Caco-2 (cell line): ENCODE measurements at places on chromosomes 6 and 20.

DNA sequence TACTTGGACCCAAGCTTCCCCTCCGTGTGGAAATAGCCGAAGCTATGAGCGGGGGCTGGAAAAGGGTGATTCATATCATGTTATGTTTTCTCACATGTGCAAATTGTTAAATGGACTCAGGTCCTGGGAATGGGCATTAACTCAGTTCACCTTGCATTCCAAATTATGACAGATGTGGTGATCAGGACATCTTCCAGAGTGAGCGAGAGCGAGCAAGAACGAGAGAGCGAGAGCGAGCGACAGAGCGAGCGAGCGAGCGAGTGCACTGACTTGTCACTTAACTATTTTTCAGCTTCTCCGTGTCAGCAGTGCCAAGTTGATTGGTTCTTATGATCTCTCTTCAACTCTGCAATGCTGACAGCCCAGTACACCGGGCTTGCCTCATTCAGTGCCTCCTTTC, 437.4 kb upstream of the NRSN1 start:
- DNase-seq: no peak

DNA sequence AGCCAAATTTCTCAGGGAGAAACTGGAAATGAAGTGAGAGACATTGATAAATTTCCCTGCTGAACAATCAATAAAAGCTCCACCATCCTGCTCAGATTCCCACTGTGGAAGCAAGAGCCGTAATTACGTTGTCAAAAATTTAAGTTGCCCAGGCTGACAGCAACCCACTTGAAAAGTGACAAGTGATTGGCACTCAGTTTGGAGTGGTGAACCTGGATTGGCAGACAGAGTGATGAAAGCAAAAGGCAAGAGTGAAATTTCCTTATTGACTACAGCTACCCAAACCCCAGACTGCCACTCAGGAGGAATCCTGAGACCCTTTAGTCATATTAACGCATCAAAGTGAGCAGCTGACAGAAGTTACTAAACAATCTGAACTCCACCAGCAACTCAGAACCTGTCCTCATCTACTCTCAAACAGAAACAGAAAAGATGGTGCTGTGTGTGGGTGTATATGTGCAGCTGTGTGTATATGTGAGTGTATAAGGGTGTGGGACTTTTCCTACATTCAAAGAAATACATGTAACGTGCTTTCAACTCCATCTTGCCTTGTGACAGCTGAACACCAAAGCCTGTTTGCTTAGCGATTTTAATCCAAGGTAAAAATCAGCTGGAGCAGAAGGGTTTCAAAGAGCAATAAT, 157.4 kb downstream of the PKHD1 start:
- no peak for DNase-seq

- DNase-seq: no peak
These were observed 405 bp upstream of the RNF182 start for GRCh38 chr6:13924146-13924948.

GRCh38 chr20:56592211-56592610, 36.9 kb upstream of the TFAP2C start:
- peak; percentile 60 for DNase-seq

- no peak for DNase-seq
These were observed 9.5 kb downstream of the NPEPL1 start for GRCh38 chr20:58702161-58702510.

DNA sequence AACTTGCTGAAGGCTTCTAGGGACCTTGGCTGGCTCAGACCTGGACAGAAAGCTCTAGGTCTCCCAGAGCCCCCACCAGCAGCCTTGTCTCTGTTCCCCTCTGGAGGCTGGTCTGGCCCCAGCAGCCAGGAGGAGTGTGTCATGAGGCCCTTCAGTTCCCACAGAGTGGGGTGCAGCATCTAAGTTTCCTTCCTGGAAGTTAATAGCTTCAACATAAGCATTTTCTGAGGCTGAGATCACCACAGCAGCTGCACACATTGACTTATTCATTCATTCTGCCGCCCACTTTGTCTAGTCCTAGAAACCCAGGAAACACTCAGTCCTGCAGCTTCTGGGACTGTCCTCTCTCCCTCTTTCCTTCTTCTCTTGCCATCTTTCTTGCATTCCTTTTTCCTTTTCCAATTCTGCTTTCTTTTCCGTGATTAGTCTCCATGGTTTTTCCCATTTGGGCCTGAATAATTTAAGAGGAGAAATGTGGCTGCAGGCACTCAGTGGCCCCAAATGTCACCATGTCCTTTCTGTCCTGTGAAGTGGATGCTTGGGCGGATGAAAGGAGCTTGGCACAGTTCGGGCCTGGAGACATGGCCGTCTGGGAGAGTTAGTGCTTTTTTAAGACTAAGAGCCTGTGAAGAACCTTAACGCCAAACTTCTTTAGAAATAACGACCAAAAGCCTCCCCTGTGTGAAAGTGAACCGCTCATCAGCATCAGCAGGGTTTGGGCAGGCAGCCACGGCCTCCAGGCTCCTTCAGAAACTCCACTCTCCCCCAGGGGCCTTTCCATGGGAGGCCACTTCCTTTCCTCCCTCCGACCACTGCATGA, 31.0 kb upstream of the PCMTD2 start:
- DNase-seq: no peak

GRCh38 chr6:118263921-118264486, 284.1 kb upstream of the PLN start:
- no peak for DNase-seq

DNA sequence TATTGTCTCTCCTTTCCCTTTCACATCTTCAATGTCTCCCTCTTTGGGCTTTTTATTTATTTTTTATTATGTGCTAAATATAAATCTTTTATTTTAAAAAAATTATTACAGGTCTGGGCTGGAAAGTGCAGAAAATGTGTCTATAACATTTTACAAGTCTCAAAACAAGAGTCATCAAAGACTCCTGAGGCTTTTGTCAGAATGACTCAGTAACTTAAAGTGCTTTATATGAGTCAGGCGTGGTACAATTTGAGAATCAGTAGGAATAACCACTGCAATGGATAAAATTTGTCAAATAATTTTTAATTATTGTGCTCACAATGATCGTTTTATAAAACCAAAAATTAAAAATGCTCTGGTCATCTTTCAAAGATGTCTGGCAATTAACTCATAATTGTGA, 193.9 kb downstream of the MMUT start:
- no peak for DNase-seq

GRCh38 chr20:8476021-8476420, 344.0 kb downstream of the PLCB1 start:
- DNase-seq: no peak

DNA sequence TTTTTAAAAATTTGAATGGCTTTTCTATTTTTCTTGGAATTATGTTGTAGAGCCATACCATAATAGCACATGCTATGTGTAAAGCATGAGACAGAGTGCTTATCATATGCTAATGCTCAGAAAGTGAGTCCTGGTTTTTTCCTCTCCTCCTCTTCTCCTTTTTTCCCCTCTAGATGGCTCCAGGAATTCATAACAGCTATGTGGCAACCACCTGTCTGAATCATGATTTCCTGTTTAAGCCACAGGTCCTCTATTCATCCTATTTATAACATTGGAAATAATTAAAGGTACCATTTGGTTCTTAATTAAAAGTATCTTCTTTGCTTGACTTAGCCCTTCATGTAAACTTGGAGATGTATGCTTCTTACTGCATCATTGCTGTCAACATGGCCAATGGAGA, 260.0 kb upstream of the MAP3K7 start:
- no peak for DNase-seq

DNA sequence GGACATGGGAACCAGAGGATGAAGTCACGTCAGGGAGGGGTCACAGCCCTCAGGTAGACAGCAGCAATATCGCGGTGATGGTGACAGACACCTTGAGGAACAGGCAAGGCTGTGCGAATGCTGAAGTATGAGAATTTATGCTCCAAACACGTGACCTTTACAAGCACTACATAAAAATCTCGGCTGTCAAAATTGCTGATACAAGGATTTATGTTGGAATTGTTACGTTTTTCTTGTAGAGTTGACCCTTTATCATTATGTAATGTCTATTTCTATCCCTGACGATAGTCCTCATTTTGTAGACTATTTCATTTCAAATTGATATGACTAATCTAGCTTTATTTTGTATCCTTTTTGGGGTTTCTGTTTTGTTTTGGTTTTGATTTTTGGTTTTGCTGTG, 311.1 kb downstream of the C6orf118 start:
- DNase-seq: no peak

GRCh38 chr6:5174244-5174643, 86.5 kb downstream of the LYRM4 start:
- DNase-seq: no peak

- DNase-seq: no peak
These were observed 100.8 kb upstream of the NEDD9 start for GRCh38 chr6:11333132-11333849.

DNA sequence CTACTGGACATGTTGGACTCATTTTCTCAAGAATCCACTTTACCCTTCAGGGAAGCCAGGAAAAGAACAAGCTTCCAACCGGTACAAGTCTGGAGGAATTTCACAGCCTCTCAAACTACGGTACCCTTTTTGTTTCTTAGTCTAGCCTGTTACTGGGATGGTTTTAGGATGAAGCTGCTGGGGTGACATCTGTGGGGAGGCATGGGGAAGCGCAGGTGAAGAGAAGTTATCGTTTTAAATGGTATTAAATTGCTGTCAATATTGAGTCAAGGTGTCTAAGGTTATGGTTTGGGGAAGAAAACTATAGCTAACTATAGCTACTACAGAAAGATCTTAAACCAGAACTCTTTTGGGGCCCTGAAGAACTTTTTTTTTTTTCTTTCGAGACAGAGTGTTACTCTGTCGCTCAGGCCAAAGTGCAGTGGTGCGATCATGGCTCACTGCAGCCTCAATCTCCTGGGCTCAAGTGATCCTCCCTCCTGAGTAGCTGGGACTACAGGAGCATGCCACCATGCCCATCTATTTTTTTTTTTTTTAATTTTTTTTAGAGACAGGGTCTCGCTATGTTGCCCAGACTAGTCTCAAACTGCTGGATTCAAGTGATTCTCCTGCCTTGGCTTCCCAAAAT, 128.7 kb downstream of the RIN2 start:
- no peak for DNase-seq
